Smooth muscle cell of bladder (primary cell): ENCODE measurements at places on chromosomes 2 and 18. TPM values are rescaled to one million over a fixed set of nuclear protein-coding genes. Genes with fewer than 3 reads are reported as not detected.

The SRD5A2 gene
- not detected in 2 replicates for total RNA-seq

The LINC00305 gene
- total RNA-seq, result not detected in 2 replicates

The HOXD8 gene
- total RNA-seq, result 1.1 and 1.6 TPM in 2 replicates

The CYP1B1 gene
- total RNA-seq, result 23.0 and 62.7 TPM in 2 replicates

The CCT7 gene
- 312 and 317 TPM in 2 replicates for total RNA-seq

The MROH2A gene
- under 0.01 and 0.14 TPM in 2 replicates for total RNA-seq

The FOXD4L1 gene
- under 0.01 and 0.09 TPM in 2 replicates for total RNA-seq

The STEAP3 gene
- total RNA-seq, result 16.8 and 18.2 TPM in 2 replicates

The ADCYAP1 gene
- total RNA-seq, result not detected in 2 replicates

The CFAP221 gene
- total RNA-seq, result not detected in 2 replicates

The CGREF1 gene
- total RNA-seq, result 7.0 and 8.2 TPM in 2 replicates

The GPAT2 gene
- total RNA-seq, result 2.3 and 3.1 TPM in 2 replicates

The SKOR2 gene
- total RNA-seq, result not detected in 2 replicates

The CREG2 gene
- 0.14 and 0.65 TPM in 2 replicates for total RNA-seq

The CPO gene
- 0.09 TPM in 1 of 2 replicates, not detected in the other for total RNA-seq

The RAB1A gene
- total RNA-seq, result 82.5 and 119 TPM in 2 replicates

The BARD1 gene
- total RNA-seq, result 11.5 and 29.2 TPM in 2 replicates

The KIF5C gene
- total RNA-seq, result under 0.01 and 0.09 TPM in 2 replicates

The POTEC gene
- under 0.01 TPM in 1 of 2 replicates, not detected in the other for total RNA-seq

The ITPRIPL1 gene
- 0.43 and 0.74 TPM in 2 replicates for total RNA-seq

The CYP27A1 gene
- 17.1 and 19.9 TPM in 2 replicates for total RNA-seq

The RESP18 gene
- total RNA-seq, result not detected in 2 replicates

The CNGA3 gene
- under 0.01 TPM in 1 of 2 replicates, not detected in the other for total RNA-seq

The IL1R1 gene
- 109 and 193 TPM in 2 replicates for total RNA-seq

The FBLN7 gene
- 0.57 and 0.74 TPM in 2 replicates for total RNA-seq

The GCG gene
- 0.14 TPM in 1 of 2 replicates, not detected in the other for total RNA-seq

The UGT1A8 gene
- total RNA-seq, result 0.37 and 0.71 TPM in 2 replicates

The DNAH7 gene
- 0.28 and 0.55 TPM in 2 replicates for total RNA-seq

The RMDN2 gene
- 3.8 and 7.9 TPM in 2 replicates for total RNA-seq

The UGT1A3 gene
- not detected in 2 replicates for total RNA-seq

The TPO gene
- total RNA-seq, result not detected in 2 replicates

The TNS1 gene
- total RNA-seq, result 37.3 and 74.4 TPM in 2 replicates

The ABCG8 gene
- total RNA-seq, result not detected in 2 replicates

The AMER3 gene
- total RNA-seq, result not detected in 2 replicates

The CLEC4F gene
- total RNA-seq, result not detected in 2 replicates

The UGT1A6 gene
- 0.09 and 0.28 TPM in 2 replicates for total RNA-seq
